HFFc6 (cell line): ENCODE measurements at places on chromosomes 4 and X. TPM values are rescaled to one million over a fixed set of nuclear protein-coding genes. Genes with fewer than 3 reads are reported as not detected.

- DNase-seq = no peak
- no peak overlapping the region for H3K27ac ChIP-seq
- peaks cover 18% of the 10 kb centered on the region for H3K4me1 ChIP-seq
- H3K27me3 ChIP-seq = no peaks in the 10 kb centered on the region
- H3K36me3 ChIP-seq = peaks cover 4% of the 10 kb centered on the region
- H3K4me3 ChIP-seq = no peak overlapping the region
Measured at GRCh38 chrX:71053217-71053621, 14.9 kb downstream of the SNX12 start.

DNA sequence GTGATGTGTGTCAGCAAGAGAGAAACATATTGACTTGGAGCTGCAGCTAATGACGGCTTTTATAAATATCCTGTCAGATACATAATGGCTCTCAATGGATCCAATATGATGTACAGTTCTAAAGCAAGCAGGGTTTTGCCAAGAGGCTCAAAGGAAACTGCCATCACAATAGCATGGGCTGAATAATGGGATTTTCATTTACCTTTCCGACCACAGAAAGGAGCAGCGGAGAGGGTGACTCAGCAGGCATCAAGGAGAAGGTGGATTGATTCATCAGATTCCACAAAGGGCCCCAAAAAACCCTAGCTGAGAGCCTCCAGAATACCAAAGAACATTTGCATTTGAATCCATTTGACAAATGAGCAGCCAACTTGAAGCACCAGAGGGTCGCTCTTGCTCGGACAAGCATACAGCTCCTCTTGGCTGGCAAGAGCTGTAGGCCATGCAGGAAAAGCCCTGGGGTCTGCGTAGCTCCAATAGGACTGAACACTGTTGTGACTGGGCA is 355.7 kb upstream of the NOCT start:
- H3K27ac ChIP-seq = no peak overlapping the region
- no peaks in the 10 kb centered on the region for H3K4me1 ChIP-seq
- no peaks in the 10 kb centered on the region for H3K36me3 ChIP-seq
- H3K27me3 ChIP-seq = peaks cover 3% of the 10 kb centered on the region; the same call in 1 of the 2 replicates
- no peak overlapping the region for H3K4me3 ChIP-seq

GRCh38 chr4:11487139-11487538 is 58.4 kb upstream of the HS3ST1 start:
- H3K36me3 ChIP-seq = peaks cover 5% of the 10 kb centered on the region; the same call in 1 of the 2 replicates
- no peak overlapping the region for H3K27ac ChIP-seq
- H3K4me3 ChIP-seq = no peak overlapping the region
- no peaks in the 10 kb centered on the region for H3K27me3 ChIP-seq
- no peaks in the 10 kb centered on the region for H3K4me1 ChIP-seq
- no peak for DNase-seq

DNA sequence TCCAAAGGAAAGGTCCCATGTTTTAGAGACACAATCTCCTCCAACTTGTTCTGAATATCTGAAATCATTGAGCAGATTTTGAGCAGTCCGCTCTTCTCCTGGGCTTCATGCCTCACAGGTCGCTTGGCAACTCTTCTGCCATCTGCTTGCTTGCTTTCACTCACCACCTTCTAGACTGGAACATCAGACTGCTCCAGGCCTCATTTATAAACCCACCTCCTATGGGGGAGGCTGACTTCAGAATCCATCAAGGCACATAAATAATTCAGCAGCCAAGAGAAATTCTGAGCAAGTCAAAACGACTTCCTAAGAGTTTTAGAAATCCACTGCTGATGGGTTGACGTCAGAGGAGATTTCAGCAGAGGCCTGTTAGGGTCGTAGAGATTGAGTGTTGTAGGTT is 64.1 kb downstream of the FAM184B start:
- no peak overlapping the region for H3K27ac ChIP-seq
- H3K4me1 ChIP-seq = peaks cover 12% of the 10 kb centered on the region
- no peak overlapping the region for H3K4me3 ChIP-seq

GRCh38 chrX:20531667-20532066 is 265.0 kb upstream of the RPS6KA3 start:
- no peak overlapping the region for H3K4me3 ChIP-seq
- no peaks in the 10 kb centered on the region for H3K36me3 ChIP-seq
- H3K27ac ChIP-seq = no peak overlapping the region

- peaks cover 2% of the 10 kb centered on the region for H3K27me3 ChIP-seq
- DNase-seq = no peak
- peak overlapping the region; percentile 94 for H3K4me3 ChIP-seq
- H3K36me3 ChIP-seq = no peaks in the 10 kb centered on the region
- H3K27ac ChIP-seq = peak overlapping the region; percentile 97
- H3K4me1 ChIP-seq = peaks cover 44% of the 10 kb centered on the region
Measured at GRCh38 chr4:184536881-184537248, 62.5 kb upstream of the IRF2 start.

- peaks cover 20% of the 10 kb centered on the region for H3K4me1 ChIP-seq
- H3K27me3 ChIP-seq = no peaks in the 10 kb centered on the region
- no peaks in the 10 kb centered on the region; the same call in 1 of the 2 replicates for H3K36me3 ChIP-seq
- DNase-seq = no peak
- H3K27ac ChIP-seq = no peak overlapping the region
Measured at GRCh38 chr4:77804471-77804870, 14.7 kb downstream of the CNOT6L start.

DNA sequence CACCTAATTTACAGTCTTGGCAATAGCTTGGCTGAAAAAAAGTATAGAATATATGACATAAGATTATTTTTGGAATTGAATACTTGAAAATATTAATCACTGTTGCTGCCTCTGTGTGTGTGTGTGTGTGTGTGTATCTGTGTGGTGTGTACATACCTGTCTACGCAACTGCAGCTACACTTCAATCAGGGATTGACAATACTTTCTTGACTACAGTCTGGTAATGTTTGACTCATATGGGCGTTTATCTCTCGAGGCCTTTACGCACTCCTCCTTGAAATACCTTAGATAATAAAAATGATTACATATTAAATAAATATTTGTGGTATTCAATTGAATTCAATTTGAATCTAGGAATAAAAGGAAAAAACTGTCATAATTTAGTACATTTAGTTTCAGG is 565.2 kb downstream of the PCDH18 start:
- H3K36me3 ChIP-seq = no peaks in the 10 kb centered on the region
- H3K27ac ChIP-seq = no peak overlapping the region
- no peaks in the 10 kb centered on the region; the same call in 1 of the 2 replicates for H3K27me3 ChIP-seq
- H3K4me3 ChIP-seq = no peak overlapping the region
- no peaks in the 10 kb centered on the region for H3K4me1 ChIP-seq
- no peak for DNase-seq

Gene STARD8
- total RNA-seq = 1.9 to 3.4 TPM (median 3.0 TPM) in 3 replicates

- no peaks in the 10 kb centered on the region; the same call in 1 of the 2 replicates for H3K27me3 ChIP-seq
- H3K36me3 ChIP-seq = peaks cover 5% of the 10 kb centered on the region; the same call in 1 of the 2 replicates
- H3K4me1 ChIP-seq = no peaks in the 10 kb centered on the region
- H3K4me3 ChIP-seq = no peak overlapping the region
- no peak for DNase-seq
Measured at GRCh38 chr4:162408309-162408708, 244.5 kb upstream of the FSTL5 start.

GRCh38 chr4:36224972-36225903 is 19.1 kb downstream of the ARAP2 start:
- H3K36me3 ChIP-seq = no peaks in the 10 kb centered on the region
- no peak overlapping the region for H3K4me3 ChIP-seq
- H3K27ac ChIP-seq = no peak overlapping the region
- H3K27me3 ChIP-seq = no peaks in the 10 kb centered on the region
- H3K4me1 ChIP-seq = no peaks in the 10 kb centered on the region

DNA sequence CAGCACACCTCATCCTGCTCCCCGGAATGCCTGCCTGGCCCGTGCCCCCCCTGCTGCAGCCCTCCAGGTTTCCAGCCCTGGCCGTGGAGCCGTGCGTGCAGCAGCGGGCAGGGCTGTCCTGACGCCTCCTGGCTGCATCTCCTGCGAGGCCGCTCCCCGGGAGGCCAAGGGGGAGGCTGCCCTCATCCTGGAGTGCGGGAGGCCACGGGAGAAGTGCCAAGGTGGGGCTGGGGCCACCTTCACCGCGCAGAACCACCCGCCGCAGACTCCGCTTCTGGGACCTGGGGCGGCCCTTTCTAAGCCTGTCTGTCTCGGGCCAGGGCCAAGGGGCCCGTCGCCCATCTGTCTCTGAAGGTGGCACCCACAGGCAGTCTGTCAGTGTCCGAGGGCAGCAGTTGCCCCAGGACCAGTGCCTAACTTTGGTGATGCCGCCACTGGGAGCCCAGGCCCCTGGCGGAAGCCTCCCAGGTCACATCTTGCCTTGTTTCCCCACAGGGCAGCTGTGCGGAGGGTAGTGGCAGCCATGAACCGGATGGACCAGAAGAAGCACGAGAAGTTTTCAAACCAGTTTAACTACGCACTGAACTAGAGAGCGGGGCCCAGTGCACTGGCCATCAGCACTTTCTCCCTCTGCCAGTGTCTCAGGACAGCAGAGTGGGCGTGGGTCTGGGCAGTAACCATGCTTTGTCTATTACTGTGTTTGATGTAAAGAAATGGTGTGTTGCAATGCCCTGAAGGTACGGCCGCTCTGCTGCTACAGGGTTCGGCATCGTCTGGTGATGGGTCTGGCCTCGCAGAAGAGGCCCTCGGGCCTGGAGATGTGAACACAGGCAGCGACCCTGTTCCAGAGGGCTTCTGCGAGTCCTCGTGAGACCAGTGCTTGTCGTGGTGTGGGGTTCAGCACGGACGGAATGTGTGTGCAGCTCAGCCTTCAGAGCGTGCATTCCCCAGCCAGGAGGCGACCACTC is 20.6 kb downstream of the NKX1-1 start:
- no peaks in the 10 kb centered on the region for H3K4me1 ChIP-seq
- no peaks in the 10 kb centered on the region; the same call in 1 of the 2 replicates for H3K27me3 ChIP-seq
- no peak overlapping the region for H3K4me3 ChIP-seq
- peaks cover 34% of the 10 kb centered on the region for H3K36me3 ChIP-seq

- peak; percentile 81 for DNase-seq
- peaks cover 46% of the 10 kb centered on the region for H3K36me3 ChIP-seq
- H3K27me3 ChIP-seq = peaks cover 3% of the 10 kb centered on the region
- H3K4me1 ChIP-seq = peaks cover 31% of the 10 kb centered on the region
- H3K4me3 ChIP-seq = peak within 1 kb of the TSS; percentile 97
- H3K27ac ChIP-seq = peak within 1 kb of the TSS; percentile 97
Measured at GRCh38 chr4:122826553-122827257, at the start of gene FGF2. Gene FGF2, plus strand, starts transcription at chr4:122826831. Its CDS starts 344 bp downstream, at chr4:122827175.

DNA sequence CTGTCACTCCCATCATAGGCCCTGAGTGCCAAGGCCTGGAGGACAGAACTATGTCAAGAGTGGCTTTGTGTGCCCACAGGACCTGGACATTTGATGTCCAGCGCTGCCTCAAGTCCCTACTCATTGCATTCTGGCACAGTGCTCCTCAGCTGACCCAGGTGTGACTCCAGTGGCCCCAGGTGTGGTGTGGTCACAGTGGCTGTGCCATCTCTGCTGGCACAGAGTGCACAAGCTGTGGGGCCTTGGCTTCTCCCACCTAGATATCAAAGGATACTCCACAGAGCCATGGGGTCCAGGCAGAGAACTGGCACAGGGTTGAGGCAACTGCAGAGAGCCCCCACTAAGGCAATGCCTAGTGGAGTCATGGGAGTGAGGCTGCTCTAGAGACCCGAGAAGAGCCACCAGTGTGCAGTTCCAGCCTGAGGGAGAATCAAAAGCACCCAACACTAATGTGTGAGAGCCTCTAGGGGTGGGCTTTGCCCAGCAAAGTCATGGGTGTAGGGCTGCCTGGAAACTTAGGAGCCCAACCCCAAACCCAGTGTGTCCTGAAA is 25.6 kb downstream of the PYURF start:
- H3K27me3 ChIP-seq = peaks cover 14% of the 10 kb centered on the region
- H3K4me3 ChIP-seq = no peak overlapping the region
- no peaks in the 10 kb centered on the region for H3K36me3 ChIP-seq
- H3K4me1 ChIP-seq = no peaks in the 10 kb centered on the region

GRCh38 chr4:112550728-112551127 is 34.7 kb upstream of the NEUROG2 start:
- peak; percentile 71 for DNase-seq
- no peaks in the 10 kb centered on the region for H3K27me3 ChIP-seq
- no peak overlapping the region for H3K4me3 ChIP-seq

GRCh38 chr4:134401798-134402197 is 200.2 kb upstream of the PABPC4L start:
- DNase-seq = no peak
- no peak overlapping the region for H3K4me3 ChIP-seq
- H3K4me1 ChIP-seq = no peaks in the 10 kb centered on the region
- H3K36me3 ChIP-seq = no peaks in the 10 kb centered on the region

Gene MGAT4D
- not detected in 3 replicates for total RNA-seq

- H3K27me3 ChIP-seq = peaks cover 2% of the 10 kb centered on the region; the same call in 1 of the 2 replicates
- no peak overlapping the region for H3K4me3 ChIP-seq
- DNase-seq = no peak
- H3K4me1 ChIP-seq = no peaks in the 10 kb centered on the region
- no peak overlapping the region for H3K27ac ChIP-seq
- no peaks in the 10 kb centered on the region for H3K36me3 ChIP-seq
Measured at GRCh38 chr4:147250062-147250461, 230.8 kb upstream of the EDNRA start.

- peaks cover 4% of the 10 kb centered on the region; the same call in 1 of the 2 replicates for H3K36me3 ChIP-seq
- no peak for DNase-seq
- no peak overlapping the region for H3K4me3 ChIP-seq
Measured at GRCh38 chr4:15531792-15532191, 62.1 kb downstream of the CC2D2A start.

GRCh38 chr4:25884031-25884782 is 21.4 kb upstream of the SEL1L3 start:
- H3K27ac ChIP-seq = peak overlapping the region; percentile 75
- DNase-seq = peak; percentile 55
- H3K4me1 ChIP-seq = peaks cover 37% of the 10 kb centered on the region
- H3K36me3 ChIP-seq = no peaks in the 10 kb centered on the region

GRCh38 chr4:165294907-165295306 is 32.6 kb upstream of the MSMO1 start:
- no peak for DNase-seq
- no peaks in the 10 kb centered on the region for H3K36me3 ChIP-seq
- H3K4me1 ChIP-seq = no peaks in the 10 kb centered on the region; the same call in 1 of the 2 replicates

DNA sequence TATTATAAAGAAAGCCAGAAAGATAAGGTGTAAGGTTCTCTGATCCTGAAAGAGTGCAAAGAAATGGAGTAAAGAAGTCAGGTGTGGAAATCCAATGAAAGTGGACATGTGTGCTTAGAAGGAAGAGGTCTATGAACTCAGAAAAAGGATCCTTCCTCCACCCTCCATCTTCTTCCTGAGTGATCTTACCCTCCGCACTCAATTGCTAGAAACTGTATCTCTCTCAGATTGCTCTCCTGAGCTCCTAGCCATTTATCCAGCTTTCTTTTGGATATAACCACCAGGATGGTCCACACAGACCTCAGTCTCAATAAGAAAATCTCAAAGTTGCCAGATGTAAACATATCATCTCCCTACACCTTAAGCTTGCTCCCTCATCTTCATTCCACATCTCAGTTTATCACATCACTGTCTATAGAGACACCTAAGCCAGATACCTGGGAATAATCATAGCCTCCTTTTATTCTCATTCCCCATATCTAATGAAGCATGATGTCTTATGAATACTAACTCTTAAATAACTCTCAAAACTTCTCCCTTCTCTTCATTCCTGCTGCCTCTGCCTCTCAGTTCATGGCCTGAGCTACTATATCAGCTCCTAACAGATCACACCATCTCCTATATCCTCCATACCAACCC is 573 bp downstream of the SERPINA7 start:
- no peak for DNase-seq
- no peak overlapping the region for H3K4me3 ChIP-seq
- H3K4me1 ChIP-seq = no peaks in the 10 kb centered on the region

Gene INPP4B
- total RNA-seq = 41.1 to 48.8 TPM (median 41.5 TPM) in 3 replicates
